ENCODE measurements at places on chromosomes 3 and 15.

DNA sequence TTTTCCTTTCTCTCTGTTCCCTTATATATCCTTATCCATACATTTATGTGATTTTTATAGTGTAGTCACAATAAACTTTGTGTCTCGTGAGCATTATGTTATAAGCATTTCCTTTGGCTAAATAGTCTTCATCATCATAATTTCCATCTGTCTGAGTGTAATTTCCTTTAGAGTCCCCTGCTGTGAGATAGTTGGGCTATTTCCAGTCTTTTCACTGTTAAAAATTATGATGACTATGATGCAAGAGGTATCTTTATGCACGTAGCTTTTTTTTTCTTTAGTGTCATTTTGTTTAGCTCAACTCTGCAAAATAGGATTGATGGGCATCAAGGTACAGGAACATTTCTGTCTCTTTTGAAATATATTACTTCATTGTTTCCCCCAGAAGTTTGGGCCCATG is 26.9 kb upstream of the CA12 start:
- no peak for DNase-seq

DNA sequence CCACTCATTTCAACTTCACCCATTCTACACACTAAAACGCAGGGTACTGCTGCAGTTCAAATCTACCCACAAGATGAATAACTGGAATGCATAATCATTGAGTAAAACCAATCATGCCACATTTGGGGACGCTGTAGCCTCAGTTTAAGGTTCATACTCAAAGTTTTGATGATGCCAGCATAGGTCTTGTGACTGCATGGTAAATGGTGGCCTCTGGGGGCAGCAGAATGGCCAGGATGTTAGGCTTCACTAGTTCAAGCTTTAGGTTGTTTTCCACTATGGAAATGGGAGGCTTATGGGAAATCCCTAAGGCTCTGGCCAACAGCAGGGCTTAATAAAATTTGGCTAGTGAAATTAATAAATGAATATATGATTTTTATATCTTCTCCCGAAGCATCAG is 104.3 kb upstream of the TSC22D2 start:
- DNase-seq, result no peak

DNA sequence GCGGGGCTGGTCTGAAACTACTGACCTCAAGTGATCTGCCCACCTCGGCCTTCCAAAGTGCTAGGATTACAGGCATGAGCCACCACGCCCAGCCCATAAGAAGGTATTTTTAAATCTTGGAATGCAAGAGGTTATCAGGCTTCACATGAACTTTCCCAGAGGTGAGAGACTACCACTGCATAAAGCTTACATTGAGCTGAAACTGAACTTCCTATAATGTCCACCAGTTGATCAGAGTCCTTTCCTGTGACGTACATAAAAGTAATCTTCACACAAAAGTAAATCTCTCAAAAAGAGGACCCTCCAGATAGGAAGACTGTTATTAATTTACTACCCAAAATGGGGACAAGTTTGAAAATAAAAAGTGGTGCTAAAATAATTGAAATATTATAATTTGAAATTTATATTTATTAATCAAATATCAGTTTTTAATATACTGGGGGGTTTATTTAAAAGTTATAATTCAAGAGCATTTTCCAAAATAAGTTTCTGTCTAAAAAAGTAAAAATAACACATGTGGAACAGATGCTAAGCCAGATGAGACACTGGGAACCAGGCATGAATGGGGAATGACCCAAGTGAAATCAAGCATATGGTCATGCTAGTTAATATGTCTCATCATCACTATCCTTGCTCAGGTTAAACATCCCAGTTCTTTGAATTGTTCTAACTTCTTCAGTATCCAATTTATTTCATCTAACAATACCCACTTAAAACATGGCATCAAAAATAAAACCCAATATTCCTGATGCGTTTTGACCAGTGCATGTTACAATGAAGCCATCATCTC is 269.9 kb upstream of the UBE2E2 start:
- DNase-seq, result no peak

- no peak for DNase-seq
These were observed 3.7 kb downstream of the CBLB start for GRCh38 chr3:105865016-105865623.

DNA sequence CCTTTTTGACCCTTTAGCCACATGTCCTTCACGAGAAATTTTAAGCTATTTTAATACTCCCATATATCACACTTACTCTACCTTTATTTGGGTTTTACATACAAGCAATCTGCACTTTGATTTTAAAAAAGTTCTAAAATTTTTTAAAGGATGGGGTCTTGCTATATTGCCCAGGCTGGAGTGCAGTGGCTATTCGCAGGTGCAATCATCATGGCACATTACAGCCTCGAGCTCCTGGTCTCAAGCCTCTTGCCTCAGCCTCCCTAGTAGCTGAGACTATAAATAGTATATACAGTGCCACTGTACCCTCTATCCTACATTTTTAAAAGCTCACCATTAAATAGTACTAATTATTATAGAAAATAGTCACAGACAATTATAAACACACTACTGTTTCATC is 29.9 kb downstream of the NIT2 start:
- DNase-seq, result no peak

DNA sequence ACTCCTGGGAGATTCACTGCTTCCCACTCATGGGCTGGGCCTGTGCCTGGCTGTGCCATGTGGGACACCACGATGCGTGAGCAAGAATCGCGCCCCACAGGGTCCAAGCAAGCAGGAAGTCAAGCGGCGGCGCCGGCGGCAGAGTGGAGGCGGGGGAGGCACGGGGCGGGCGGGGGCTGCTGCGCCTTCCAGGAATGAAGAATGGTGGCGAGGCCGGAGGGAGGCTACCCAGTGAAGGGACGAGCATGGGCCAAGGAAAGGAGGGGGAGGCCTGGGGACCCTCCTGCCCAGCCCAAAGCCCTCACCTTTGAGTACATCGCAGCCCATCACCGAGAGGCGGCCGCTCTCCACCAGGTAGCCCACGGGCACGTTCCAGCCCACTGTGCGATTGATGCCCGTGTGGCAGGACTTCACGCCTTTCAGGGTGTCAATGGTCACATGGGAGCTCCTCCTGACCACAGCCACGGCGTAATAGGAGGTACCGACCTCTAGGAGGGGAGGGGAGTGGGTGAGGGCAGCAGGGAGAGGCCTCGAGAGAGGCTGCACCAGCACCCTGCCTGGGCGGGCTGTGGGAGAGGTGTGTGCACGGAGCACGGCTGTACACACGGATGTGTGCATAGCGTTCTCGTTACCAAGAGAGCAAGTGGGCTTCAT is 5.5 kb downstream of the MELTF start:
- no peak for DNase-seq

GRCh38 chr3:156135921-156136638 is 15.7 kb downstream of the KCNAB1 start:
- no peak for DNase-seq

- no peak for DNase-seq
These were observed 90.6 kb upstream of the UBE2E2 start for GRCh38 chr3:23112491-23112890.

- DNase-seq, result no peak
These were observed 38.4 kb downstream of the ANAPC13 start for GRCh38 chr3:134447351-134447750.

DNA sequence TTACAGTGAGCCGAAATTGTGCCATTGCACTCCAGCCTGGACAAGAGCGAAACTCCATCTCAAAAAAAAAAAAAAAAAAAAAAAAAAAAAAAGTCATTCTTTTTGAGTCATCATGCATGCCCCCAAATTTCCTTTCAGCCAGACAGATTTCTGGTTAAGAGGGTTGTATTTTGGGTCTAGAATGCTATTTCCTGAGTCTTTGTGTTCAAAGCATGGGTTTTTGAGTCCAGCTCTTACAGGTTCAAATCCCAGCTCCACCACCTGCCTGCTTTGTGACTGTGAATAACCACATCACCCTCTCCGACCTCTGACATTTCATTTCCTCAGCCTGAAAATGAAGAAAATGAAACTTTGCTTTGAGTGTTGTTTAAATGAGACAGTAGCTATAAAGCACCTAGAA is 9.3 kb upstream of the C15orf61 start:
- DNase-seq, result no peak

DNA sequence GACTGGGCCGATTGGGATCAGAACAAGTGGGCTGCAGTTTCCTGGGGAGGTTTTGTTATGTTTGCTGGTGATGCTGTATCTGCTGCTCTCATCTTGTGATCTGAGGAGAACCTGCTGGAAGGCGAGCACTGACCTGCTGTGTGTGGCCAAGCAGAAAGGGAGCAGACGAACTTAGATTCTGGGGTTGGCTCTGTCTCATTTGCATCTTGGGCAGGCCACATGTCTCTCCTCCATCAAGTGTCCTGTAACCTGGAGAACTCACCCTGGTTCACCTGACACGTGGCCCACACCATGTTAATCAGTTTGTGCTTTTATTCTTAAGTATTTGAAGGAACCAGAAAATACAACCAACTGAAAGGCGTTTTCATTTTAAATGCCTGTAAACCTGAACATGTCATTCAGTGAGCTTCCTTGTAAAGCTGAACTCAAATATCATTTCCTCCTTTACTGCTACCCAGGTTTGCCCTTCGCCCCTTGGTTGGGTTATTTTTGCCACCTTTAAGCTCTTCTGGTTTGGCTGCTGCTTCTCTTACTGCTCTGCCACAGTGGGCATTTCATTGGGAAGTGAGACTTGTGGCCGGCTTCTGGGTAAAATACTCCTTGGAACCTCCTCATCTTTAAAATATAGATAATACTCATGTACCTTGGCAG is 33.5 kb upstream of the TRAK1 start:
- no peak for DNase-seq

Measured in stimulated activated CD4-positive, alpha-beta T cell treated with anti-CD3 and anti-CD28 coated beads, Interleukin-1b, Interleukin-23, amount 100 ng/mL, for 1 hour (primary cell).